ENCODE measurements at places on chromosomes 1 and 21.

- DNase-seq, result no peak
Measured at GRCh38 chr1:154859786-154860155, 10.3 kb downstream of the KCNN3 start.

DNA sequence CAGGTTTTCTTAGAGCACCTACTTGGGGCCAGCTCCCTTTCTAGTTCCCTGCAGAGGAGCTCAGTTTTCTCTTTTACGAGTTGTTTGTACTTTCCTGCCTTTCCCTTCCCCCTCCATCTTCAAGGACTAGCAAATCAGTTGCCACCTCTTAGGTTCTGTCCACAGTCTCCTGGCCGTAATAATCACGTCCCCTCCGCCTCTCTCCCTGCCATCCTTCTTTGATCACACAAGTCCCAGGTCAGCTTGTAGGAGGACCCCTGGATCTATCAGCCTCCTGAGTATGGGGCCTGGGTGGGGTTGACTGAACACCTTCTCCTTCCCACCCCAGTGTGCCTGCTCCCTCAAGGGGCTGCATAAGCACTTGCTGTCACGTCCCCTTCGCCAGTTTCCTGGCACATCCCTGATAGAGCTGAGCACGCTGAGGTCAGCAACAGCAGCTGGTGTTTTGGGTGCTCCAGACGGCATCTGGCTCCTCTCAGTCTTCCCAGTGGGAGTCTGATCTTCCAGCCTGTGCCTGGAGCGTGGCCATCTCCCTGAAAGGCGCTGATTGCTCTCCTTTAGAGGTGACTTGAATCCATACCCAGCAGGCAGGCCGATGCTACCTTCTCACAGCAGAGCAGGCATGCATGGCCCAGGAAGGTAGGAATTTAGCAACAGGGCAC is 216.1 kb upstream of the TMEM51 start:
- DNase-seq, result no peak

DNA sequence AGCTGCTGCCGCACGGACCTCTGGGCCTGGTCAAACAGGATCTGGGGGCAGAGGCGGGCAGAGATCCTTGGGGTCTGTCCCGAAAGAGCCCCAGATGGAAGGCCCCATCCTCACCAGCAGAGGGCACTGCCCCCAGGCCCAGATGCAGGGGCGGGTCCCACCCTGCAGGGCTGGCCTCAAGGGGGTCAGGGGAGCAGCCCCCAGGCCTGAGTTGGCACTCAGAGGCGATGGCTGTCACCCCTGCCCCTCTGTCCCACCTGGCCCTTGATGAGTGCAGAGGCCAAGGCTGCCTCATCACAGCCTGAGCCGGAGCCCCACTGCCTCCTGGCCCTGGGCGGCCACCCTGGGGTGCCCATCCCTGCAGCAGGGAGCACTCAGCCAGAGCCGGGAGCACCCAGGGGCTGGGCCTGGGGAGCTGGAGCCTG is 5.7 kb downstream of the ACAP3 start:
- no peak for DNase-seq

- DNase-seq, result no peak
Measured at GRCh38 chr1:107439567-107439966, 298.7 kb downstream of the NTNG1 start.

- DNase-seq, result peak; percentile 24
Measured at GRCh38 chr21:15754640-15755039, 24.9 kb downstream of the USP25 start.

DNA sequence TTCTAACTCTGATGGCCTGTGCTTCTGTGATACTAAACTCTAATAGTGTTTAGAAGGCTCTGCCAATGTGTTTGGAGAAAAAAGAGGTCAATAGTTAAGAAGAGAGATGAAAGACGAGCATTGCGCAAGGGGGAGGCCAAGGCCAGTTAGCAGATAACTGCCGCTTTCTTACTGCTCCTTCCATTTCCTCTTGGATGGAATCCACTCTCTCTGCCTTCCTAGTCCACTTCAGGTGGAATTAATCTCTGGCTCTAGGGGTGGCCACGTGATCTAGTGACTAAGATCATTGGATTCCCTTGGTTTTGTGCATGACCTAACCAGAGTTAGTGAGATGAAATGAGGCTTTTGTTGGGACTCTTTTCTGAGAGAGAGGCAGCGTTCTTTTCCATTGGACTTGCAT is 148.3 kb downstream of the ACTL8 start:
- no peak for DNase-seq
